ENCODE measurements at places on chromosomes 6 and 20.
A peak's percentile ranks its signal among the peaks of the same experiment; 100 is the strongest.

DNA sequence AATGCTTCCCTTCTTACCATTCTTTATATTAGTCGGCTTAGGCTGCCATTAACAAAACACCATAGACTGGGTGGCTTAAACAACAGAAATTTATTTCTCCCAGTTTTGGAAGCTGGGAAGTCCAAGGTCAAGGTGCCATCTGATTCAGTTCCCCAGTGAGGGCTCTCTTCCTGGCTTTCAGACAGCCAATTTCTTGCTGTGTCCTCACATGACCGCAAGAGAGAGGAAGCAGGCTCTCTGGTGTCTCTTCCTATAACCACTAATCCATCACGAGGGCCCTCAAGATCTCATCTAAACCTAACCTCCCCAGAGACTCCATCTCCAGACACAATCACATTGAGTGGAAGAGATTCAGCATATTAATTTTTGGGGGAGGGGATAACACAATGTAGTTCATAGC lies 193.0 kb upstream of the SGK1 start:
- no peak for DNase-seq

GRCh38 chr6:44332585-44332984 lies 9.9 kb upstream of the SPATS1 start:
- DNase-seq: no peak

GRCh38 chr6:47743744-47744143 lies 38.1 kb upstream of the OPN5 start:
- no peak for DNase-seq

DNA sequence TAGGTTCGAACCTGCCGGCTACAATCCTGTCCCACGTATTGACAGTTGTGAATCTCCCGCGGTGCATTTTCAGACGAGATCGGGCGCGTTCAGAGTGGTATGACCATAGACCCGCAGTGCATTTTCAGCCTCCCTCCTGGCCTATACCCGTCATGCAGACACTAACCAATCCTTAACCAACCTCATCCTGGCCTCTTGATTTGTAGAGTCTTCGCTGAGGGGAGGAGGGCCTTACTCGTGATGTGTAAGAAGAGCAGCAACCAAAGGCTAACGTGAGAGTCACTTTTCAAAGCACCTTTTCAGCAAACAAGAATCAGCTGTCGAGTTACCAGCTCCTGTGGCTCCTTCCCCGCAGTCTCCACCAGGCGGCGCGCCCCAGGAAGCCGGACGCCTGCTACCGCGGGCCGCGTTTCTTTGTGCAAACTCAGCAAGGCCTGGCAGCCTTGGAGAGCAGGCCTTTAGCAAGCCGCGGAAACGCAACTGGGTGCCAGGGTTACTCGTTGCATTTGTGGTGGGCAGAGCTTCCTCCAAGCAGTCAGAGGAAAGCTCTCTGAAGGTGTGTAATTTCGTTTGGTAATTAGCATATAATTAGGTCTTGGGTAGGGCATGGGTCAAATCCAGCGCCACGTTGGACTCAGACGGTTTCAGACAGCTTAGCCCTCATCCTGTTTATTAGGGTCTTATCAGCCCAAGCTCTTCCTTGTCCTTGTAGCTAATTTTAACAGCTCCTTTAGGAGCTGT lies 139.8 kb downstream of the OR2B2 start:
- peak; percentile 86 for DNase-seq

- DNase-seq: no peak
Measured at GRCh38 chr20:48066246-48066645, 281.0 kb upstream of the SULF2 start.

DNA sequence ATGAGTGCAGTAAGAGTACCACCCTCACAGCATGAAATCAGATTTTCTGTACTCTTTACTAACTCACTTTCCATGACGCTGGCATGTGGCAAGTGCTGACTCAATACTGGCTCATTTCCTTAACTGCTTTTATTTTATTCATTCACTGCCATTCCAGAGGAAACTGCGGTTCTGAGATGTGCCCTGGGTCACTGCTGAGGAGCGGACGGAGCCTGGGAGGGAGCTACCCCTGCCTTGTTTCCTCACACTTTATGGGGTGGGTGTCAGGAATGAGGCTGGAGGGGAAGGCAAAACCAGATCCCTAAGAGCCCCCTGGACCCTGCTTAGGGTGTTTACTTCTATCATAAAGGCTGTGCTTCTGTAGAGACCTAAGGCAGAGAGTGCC lies 14.4 kb downstream of the NT5E start:
- no peak for DNase-seq

GRCh38 chr6:105753207-105753606 lies 332.9 kb upstream of the PRDM1 start:
- no peak for DNase-seq

GRCh38 chr20:5474646-5475550 lies 158.1 kb upstream of the PROKR2 start:
- no peak for DNase-seq

- DNase-seq: no peak
Measured at GRCh38 chr6:12679341-12679740, 37.2 kb upstream of the PHACTR1 start.

Measured in HEK293T (cell line).